ENCODE measurements at places on chromosomes 13 and 19.

GRCh38 chr13:85661675-85662074, 137.5 kb downstream of the SLITRK6 start:
- H3K4me1 ChIP-seq, result no peaks in the 10 kb centered on the region
- H3K27ac ChIP-seq, result no peak overlapping the region
- H3K27me3 ChIP-seq, result no peaks in the 10 kb centered on the region
- no peak overlapping the region for H3K4me3 ChIP-seq
- DNase-seq, result no peak

DNA sequence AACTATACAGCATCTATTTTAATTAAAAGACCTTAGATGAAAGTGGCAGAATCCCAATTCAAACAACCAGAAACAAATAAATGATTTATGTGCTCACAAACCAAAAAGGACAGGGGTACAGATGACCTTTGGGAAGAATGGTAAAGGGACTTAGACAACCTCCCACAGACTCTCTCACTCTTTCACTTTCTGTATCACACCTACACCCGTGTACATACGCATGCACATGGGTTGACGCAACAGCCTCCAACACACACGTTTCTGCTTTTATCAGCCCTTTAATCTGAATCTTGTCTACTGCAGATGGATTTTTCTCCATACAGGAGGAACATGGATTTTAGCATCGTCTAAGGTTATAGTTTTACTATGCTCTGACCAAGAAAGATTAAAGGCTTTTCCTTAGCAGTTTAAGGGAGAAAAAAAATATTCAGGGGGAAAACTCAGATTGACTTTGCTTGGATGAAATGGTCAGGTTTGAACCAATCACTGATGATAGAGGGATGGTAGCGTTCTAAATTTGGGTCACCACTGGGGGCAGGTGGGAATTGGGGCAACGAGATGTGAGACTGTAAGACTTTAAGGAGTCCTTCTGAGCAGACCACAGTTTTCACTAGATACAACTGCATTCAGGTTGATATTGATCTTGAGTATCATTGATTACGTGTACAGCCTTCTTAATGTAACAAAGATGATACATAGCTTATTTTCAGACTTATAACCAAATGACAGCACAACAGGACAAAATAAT, 166.1 kb downstream of the ITGBL1 start:
- no peak overlapping the region for H3K4me3 ChIP-seq
- H3K27me3 ChIP-seq, result no peaks in the 10 kb centered on the region
- no peak for DNase-seq
- no peak overlapping the region for H3K27ac ChIP-seq
- H3K36me3 ChIP-seq, result peaks cover 9% of the 10 kb centered on the region

GRCh38 chr13:92827503-92827902, 399.1 kb upstream of the GPC6 start:
- H3K4me3 ChIP-seq, result no peak overlapping the region
- no peaks in the 10 kb centered on the region for H3K4me1 ChIP-seq
- H3K27ac ChIP-seq, result no peak overlapping the region
- DNase-seq, result no peak
- H3K36me3 ChIP-seq, result no peaks in the 10 kb centered on the region

GRCh38 chr19:8069096-8069973, 16.8 kb downstream of the CCL25 start:
- no peak overlapping the region for H3K27ac ChIP-seq
- H3K36me3 ChIP-seq, result no peaks in the 10 kb centered on the region
- no peak overlapping the region for H3K4me3 ChIP-seq
- no peak for DNase-seq
- no peaks in the 10 kb centered on the region for H3K4me1 ChIP-seq

DNA sequence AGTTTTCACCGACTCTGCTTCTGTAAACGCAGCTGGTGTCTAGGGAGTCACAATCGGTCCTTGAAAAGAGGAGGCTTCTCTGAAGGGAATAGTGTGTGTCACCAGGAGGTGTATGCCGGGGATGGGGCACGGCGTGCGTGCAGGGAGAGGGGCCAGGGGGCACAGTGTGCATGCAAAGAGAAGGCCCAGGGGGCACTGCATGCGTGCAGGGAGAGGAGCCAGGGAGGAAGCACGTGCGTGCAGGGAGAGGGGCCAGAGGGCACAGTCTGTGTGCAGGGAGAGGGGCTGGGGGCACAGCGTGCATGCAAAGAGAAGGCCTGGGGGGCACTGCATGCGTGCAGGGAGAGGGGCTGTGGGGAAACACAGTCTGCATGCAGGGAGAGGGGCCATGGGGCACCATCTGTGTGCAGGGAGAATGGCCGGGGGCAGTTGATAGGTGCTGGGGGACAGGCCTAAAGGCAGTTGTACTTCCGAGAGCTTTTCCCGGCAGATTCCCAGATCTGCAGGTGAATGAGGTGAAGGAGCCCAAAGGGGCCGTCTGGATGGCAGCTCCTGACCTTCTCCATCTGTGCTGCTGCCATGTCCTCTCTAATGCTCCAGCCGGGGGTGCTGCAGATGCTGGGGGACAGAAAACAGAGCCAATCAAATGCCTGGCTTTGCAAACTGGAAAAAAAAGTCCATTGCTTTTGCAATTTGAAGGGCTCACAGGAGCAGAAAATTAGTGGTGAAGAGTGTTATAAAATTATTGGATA, 36.4 kb downstream of the ATP11A start:
- H3K36me3 ChIP-seq, result no peaks in the 10 kb centered on the region
- no peaks in the 10 kb centered on the region for H3K27me3 ChIP-seq
- H3K4me3 ChIP-seq, result no peak overlapping the region
- no peak for DNase-seq
- peaks cover 5% of the 10 kb centered on the region for H3K4me1 ChIP-seq
- no peak overlapping the region for H3K27ac ChIP-seq

GRCh38 chr19:56319991-56320390, 5.4 kb upstream of the ZSCAN5A start:
- DNase-seq, result no peak
- H3K4me3 ChIP-seq, result no peak overlapping the region
- peaks cover 6% of the 10 kb centered on the region for H3K4me1 ChIP-seq
- no peaks in the 10 kb centered on the region for H3K36me3 ChIP-seq

DNA sequence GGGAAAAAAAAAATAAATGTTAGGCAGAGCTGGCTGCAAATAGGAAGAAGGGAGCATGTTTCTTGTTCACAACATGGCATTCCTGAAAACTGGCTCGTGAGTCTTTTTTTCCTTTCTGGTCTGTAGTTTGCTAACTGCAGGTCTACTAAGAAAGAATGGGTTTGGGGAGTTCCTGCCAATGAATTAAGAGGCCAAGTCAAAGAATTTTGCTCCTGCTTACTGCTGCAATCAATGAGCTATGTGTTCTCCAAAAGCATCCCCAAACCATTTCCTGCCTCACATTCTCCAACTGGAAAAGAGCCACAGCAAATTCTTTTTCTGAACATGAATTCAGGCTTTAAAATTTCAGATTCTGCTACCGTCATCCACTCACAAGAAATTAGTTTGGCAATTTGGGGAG, 88.6 kb downstream of the DCT start:
- H3K36me3 ChIP-seq, result no peaks in the 10 kb centered on the region
- H3K27ac ChIP-seq, result no peak overlapping the region
- no peaks in the 10 kb centered on the region for H3K27me3 ChIP-seq
- peak; percentile 20 for DNase-seq
- no peak overlapping the region for H3K4me3 ChIP-seq

DNA sequence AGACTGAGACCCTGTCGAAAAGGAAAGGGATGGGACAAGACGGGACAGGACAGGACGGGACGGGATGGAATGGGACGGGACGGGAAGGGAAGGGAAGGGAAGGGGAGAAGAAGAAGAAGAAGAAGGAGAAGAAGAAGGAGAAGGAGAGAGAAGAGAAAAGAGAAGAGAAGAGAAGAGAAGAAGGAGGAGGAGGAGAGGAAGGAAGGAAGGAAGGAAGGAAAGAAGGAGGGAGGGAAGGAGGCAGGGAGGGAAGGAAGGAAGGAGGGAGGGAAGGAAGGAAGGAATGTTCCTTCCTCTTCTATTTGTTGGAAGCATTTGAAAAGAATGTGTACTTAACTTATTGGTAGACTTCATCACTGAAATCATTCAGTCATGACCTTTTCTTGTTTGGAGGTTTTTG, 9.6 kb upstream of the SHFL start:
- DNase-seq, result no peak
- no peaks in the 10 kb centered on the region for H3K4me1 ChIP-seq
- H3K27me3 ChIP-seq, result peaks cover 4% of the 10 kb centered on the region
- H3K27ac ChIP-seq, result no peak overlapping the region
- H3K36me3 ChIP-seq, result no peaks in the 10 kb centered on the region

GRCh38 chr19:56109226-56109625, 11.9 kb downstream of the ZNF787 start:
- peaks cover 13% of the 10 kb centered on the region for H3K4me1 ChIP-seq
- no peaks in the 10 kb centered on the region for H3K27me3 ChIP-seq
- peak overlapping the region; percentile 48 for H3K4me3 ChIP-seq
- peak; percentile 51 for DNase-seq

GRCh38 chr13:39091586-39091985, 53.3 kb downstream of the NHLRC3 start:
- H3K27ac ChIP-seq, result no peak overlapping the region
- no peaks in the 10 kb centered on the region for H3K4me1 ChIP-seq
- no peaks in the 10 kb centered on the region for H3K27me3 ChIP-seq
- H3K4me3 ChIP-seq, result no peak overlapping the region
- no peaks in the 10 kb centered on the region for H3K36me3 ChIP-seq

- H3K4me1 ChIP-seq, result peaks cover 44% of the 10 kb centered on the region
- no peaks in the 10 kb centered on the region for H3K27me3 ChIP-seq
- peak overlapping the region; percentile 81 for H3K27ac ChIP-seq
- H3K4me3 ChIP-seq, result no peak overlapping the region
Measured at GRCh38 chr19:40277356-40278059, 7.6 kb downstream of the AKT2 start.

DNA sequence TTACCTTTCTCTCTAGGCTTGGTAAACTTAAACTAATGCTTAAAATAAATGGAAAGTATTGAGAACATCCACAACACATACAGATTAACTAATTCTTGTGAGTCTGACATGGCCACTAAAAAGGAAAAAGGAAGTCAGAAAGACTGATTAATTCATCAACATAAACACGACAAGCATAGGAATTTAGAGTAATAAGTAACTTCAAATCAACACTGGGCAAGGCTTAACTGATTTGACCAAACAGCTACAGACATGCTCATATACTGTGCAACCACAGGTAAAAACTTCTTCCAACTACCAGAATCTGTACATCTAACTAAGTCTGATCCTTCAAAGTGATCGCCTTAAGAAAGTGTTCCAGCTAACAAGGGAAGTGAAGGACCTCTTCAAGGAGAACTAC, 20.5 kb downstream of the UGGT2 start:
- no peaks in the 10 kb centered on the region for H3K4me1 ChIP-seq
- no peak overlapping the region for H3K27ac ChIP-seq
- no peaks in the 10 kb centered on the region for H3K27me3 ChIP-seq
- DNase-seq, result no peak

DNA sequence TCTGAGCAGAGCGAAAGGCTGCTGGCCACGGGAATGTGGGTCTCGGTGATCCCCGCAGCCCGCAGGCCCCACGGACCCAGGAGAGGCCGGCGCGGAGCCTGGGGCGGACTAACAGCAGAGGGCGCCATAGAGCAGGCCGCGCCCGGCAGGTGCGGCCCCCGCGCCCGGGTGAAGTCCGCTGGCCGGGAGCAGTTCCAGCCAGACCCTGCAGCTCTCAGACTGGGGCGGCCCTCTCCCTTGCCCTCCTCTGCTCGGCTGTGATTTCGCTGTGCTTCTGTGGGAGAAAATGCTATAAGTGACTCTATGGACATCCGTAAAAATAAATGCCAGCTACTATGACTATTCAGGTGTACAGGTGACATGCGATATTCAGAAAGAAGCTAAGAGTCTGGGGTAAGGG, 37.7 kb downstream of the GSX1 start:
- no peaks in the 10 kb centered on the region for H3K36me3 ChIP-seq
- DNase-seq, result peak; percentile 45
- H3K27me3 ChIP-seq, result peaks cover 50% of the 10 kb centered on the region

GRCh38 chr13:81957121-81957520, 1616.2 kb upstream of the SPRY2 start:
- H3K4me1 ChIP-seq, result no peaks in the 10 kb centered on the region
- H3K27ac ChIP-seq, result no peak overlapping the region
- H3K4me3 ChIP-seq, result no peak overlapping the region
- no peaks in the 10 kb centered on the region for H3K36me3 ChIP-seq

- H3K36me3 ChIP-seq, result no peaks in the 10 kb centered on the region
- no peak overlapping the region for H3K4me3 ChIP-seq
- no peak overlapping the region for H3K27ac ChIP-seq
- H3K4me1 ChIP-seq, result peaks cover 8% of the 10 kb centered on the region
- DNase-seq, result peak; percentile 65
Measured at GRCh38 chr19:788983-789700, 8.1 kb upstream of the PTBP1 start.

GRCh38 chr19:9507285-9507684, 8.9 kb upstream of the ZNF560 start:
- H3K4me3 ChIP-seq, result no peak overlapping the region
- no peaks in the 10 kb centered on the region for H3K36me3 ChIP-seq
- DNase-seq, result no peak
- H3K27ac ChIP-seq, result no peak overlapping the region

DNA sequence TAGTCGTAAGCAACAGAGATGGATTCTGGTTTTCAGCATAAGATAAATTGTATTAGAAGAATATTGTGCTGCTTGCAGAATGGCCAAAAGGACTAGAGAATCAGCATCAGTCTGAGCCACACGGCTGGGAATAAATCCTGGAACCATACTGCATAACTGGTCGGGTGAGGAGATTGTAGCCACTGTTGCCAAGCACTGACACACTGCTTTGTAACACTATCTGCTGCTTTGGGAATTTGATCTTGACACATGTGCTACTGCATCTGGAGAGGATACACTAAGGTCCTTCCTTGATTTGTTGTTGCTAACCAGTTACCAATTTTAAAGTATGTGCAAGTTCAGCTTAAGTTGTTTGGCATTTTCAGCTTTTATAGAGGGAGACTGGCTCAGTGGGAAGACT, 1.9 kb downstream of the HNRNPA1L2 start:
- H3K4me3 ChIP-seq, result no peak overlapping the region
- no peaks in the 10 kb centered on the region for H3K27me3 ChIP-seq
- H3K36me3 ChIP-seq, result no peaks in the 10 kb centered on the region
- H3K27ac ChIP-seq, result no peak overlapping the region
- peak; percentile 39 for DNase-seq
- no peaks in the 10 kb centered on the region for H3K4me1 ChIP-seq

DNA sequence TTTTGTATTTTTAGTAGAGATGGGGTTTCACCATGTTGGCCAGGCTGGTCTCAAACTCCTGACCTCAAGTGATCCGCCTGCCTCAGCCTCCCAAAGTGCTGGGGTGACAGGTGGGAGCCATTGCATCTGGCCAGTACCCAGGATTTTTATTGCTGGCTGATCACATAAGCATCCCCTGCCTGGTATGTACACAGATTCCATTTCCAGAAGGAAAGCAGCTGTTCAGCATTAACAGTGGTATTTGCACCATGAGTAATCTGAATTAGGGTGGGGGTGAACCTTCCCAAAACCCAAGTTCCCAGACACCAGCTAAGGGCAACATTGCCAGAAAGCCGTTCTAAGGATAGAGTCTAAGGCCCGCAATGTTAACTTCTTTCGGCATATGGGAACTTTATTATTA, 7.3 kb downstream of the ZNF555 start:
- H3K27me3 ChIP-seq, result no peaks in the 10 kb centered on the region
- peaks cover 34% of the 10 kb centered on the region for H3K36me3 ChIP-seq
- H3K27ac ChIP-seq, result no peak overlapping the region
- no peaks in the 10 kb centered on the region for H3K4me1 ChIP-seq
- H3K4me3 ChIP-seq, result no peak overlapping the region

- H3K36me3 ChIP-seq, result no peaks in the 10 kb centered on the region
- H3K27ac ChIP-seq, result no peak overlapping the region
- DNase-seq, result no peak
- no peak overlapping the region for H3K4me3 ChIP-seq
- no peaks in the 10 kb centered on the region for H3K4me1 ChIP-seq
Measured at GRCh38 chr13:109361562-109362289, 424.7 kb downstream of the IRS2 start.

Measured in GM23248 (cell line).